ENCODE measurements at places on chromosomes 1 and 21.

DNA sequence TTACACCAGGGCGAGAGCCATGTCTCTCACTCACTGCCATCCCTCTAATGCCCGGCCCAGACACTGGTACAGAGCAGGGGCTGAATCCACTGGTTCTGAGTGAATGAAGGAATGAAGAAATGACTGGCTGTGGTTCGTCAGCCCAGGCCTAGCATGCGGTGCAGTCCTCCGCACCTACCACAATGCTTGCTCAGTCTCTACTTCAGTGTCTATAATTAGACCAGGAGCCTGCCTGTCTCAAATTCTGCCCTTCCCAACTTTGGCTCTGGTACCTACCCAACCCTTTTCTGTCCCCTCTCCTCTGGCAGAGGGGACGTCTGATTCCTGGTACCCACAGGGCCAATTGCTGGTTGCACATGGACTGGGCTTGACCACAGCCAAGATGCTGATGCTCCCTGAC is 118.2 kb upstream of the GRIK3 start:
- no peak for DNase-seq

- DNase-seq, result no peak
Measured at GRCh38 chr1:106880226-106880625, 176.2 kb upstream of the PRMT6 start.

GRCh38 chr21:38646213-38646837 is 148.0 kb upstream of the ERG start:
- DNase-seq, result no peak

DNA sequence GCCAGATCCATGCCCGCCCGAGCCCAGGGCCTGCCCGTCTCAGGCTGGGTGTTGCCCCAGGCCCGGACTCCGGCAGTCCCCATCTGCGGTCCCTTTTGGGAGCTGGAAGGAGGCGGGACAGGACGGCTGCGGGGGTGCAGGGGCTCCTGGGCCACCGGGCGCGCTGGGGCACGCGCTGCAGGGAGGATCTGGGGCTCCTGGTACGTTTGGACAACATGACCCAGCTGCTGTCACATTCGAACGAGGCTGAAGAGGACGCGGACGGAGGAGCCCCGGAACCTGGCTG is 6.6 kb upstream of the CALML6 start:
- no peak for DNase-seq

- no peak for DNase-seq
Measured at GRCh38 chr21:26761174-26761915, 83.9 kb downstream of the ADAMTS1 start.
